ENCODE measurements at places on chromosomes 7 and 10. TPM values are rescaled to one million over a fixed set of nuclear protein-coding genes. Genes with fewer than 3 reads are reported as not detected.

The RPP30 gene
- 52.8 TPM for total RNA-seq

The FEZF1 gene
- total RNA-seq, result not detected

The ELOVL3 gene
- total RNA-seq, result 0.07 TPM

The PKD1L1 gene
- under 0.01 TPM for total RNA-seq

The HOXA10 gene
- total RNA-seq, result 36.7 TPM

The CDK14 gene
- 5.3 TPM for total RNA-seq

Data from epithelial cell of proximal tubule (primary cell).